ENCODE measurements at places on chromosomes 3 and 15. TPM values are rescaled to one million over a fixed set of nuclear protein-coding genes. Genes with fewer than 3 reads are reported as not detected.

- DNase-seq, result no peak
Observed at GRCh38 chr15:76954744-76955143, 23.2 kb downstream of the RCN2 start.

- DNase-seq, result no peak
Observed at GRCh38 chr3:143222981-143223380, 103.4 kb downstream of the CHST2 start.

DNA sequence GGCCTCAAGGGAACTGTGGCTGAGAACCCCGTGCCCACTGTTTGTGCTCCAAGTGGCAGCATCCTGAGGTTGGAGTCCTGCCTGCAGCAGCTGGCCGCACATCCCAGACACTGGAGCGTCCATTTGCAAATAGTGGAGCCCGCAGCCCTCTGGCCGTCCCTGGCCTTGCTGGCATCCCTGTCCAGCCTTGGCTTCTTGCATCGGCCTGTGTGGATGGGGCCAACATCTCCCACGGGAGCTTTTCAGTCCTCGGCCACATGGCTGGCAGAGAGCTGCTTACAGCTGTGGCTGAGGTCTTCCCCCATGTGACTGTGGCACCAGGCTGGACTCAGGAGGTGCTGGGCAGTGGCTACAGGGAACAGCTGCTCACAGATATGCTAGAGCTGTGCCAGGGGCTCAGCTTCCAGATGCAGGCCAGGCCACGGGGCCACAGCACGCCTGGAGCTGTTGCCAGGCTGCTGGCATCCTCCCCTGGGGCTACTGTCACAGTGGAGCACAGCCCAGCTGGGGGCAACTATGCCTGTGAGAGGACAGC, 71.2 kb downstream of the FAM43A start:
- DNase-seq, result no peak

GRCh38 chr3:183537295-183537730, 18.2 kb downstream of the KLHL6 start:
- peak; percentile 85 for DNase-seq

DNA sequence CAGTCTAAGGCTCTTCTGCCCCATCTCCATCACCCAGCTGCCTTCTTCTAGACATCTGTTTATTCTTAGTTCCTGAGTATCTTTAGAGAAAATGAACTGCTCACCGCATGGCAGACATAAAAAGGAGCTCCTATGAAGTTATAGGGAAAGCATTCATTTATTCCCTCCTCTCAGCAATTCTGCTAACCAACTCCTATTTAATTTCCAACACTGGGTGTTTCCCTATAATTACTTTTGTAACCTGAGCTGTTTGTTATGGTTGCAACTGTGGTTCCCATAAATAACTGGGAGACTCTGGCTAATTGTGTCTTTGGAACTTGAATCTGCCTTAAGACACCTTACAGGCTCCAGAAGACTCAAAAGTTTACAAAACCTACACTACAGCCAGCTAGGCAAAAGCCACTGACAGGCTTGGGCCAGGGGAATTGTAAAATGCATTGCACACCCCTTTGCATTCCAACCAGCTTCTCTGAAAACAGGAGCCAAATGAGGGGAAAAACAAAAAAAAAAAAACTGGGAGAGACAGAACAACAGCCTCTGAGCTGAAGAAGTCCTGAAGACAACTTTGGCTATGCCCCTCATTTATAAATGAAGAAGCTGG, 231.5 kb upstream of the FEZF2 start:
- DNase-seq, result no peak

DNA sequence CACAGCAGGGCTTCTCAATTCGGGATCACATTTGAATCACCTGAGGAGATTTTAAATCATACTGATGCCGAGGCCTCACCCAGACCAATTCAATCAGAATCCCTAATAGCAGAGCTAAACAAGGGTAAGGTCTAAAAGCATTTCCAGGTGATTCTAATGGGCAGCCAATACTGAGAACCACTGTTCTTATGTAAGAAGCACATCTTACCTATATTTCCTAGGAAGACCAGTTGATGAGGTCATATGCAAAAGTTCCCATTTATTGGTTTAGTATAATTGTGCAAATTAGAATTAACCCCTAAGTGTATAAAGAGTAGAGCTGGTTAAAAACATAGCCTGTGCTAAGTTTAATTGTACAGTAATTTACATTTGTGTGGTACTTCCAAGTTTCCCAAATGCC, 2.1 kb downstream of the TIGIT start:
- DNase-seq, result no peak

SENP8 gene
- total RNA-seq, result 2.3 TPM

DNA sequence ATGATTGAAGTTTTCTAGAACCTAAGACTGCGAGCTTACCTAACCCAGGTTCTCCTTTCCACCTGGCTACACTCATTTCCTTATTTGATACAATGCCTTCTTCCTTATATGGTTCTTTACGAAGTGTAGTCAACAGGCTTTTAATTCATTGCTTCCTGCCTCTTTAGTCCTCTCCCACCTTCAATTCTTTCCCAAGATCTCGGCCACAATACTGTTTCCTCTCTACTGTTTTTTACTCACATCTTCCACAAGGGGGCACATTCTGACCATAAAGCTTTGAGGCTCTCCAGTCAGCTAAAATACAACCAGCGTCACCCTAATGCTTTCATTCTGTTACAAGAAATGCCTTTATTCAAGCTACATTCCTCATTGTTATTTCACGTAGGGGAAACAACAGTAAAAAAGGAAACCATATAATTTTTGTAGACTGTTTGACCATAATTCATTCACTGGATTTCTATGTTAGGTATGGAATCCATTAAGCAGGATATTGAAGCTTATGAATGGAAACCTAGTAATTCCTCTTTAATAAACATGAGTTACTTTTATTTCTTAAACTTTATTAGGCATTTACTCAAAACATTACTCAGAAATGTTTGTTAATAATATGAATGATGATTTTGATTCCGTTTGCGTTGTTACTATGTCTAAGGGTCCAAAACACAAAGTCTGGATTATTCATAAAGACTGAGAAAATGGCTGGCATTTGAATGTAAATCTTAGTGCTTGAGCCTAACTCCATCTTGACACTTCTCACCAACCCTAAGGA, 29.5 kb upstream of the VEPH1 start:
- no peak for DNase-seq

ARNT2 gene
- 10.1 TPM for total RNA-seq

- no peak for DNase-seq
Observed at GRCh38 chr3:114645392-114645791, 351.6 kb downstream of the TIGIT start.

EFCAB12 gene
- 0.14 TPM for total RNA-seq

MGA gene
- 33.5 TPM for total RNA-seq

DNA sequence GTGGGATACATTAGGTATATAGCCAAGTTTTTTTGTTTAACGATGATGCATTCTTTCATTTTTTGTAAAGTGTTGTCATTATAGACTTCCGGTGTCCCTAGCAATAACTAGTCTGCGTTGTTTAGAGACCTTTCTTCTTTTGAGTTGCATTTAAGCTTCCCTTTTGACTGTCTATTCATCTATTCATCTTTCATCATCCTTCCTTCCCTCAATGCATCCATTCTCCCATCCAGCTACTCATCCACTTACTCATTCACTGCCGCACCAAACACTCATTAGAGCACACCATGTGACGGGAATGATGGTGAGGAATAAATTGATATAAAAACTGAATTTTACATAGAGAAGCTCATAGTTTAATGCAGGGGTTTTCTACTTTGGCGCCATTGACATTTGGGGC, 32.9 kb downstream of the OR4F15 start:
- no peak for DNase-seq

DNA sequence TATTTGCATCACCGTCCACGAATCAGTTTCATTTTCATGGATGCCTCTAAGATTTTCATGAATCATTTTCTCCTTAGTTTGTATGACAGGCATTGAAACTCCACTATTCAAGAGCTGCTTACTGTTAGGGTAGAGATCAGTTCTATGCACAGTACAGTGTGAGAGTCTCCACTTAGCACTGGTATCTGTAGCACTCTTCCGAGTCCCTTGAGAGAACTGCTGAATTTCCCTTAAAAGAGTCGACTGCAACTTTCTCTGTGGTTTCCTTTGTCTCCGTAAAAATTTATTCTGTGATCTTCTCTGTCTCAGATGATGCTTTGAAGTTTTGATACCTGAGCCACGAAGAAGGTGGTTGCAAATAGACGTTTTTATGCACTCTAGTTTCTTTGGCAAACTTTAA, 14.8 kb downstream of the GTPBP8 start:
- no peak for DNase-seq

DNA sequence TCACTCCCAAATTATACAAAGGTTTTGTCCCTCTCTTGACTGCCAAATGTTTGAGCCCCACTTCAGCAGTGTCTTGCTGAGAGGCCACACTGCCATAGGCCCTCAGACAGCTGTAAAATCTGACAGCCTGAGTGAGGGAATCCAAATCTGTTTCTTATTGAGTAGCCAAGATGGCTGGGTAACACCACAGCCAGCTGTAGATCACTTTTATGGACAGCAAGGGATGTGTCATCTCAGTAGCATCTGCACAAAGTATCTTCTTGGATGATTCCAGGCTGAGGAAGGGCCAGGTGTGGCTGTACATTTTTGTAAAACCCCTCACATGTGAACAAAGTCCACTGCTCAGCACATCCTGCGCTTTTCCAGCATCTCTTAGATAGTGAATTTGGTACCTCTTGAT, 237.0 kb upstream of the LRTM1 start:
- no peak for DNase-seq

- no peak for DNase-seq
Observed at GRCh38 chr3:78402720-78403119, 1362.8 kb downstream of the ROBO2 start.

CCR4 gene
- total RNA-seq, result 0.33 TPM

GRCh38 chr15:43404130-43404529, 33.2 kb downstream of the TUBGCP4 start:
- DNase-seq, result no peak

MYL3 gene
- total RNA-seq, result 3.2 TPM

DNA sequence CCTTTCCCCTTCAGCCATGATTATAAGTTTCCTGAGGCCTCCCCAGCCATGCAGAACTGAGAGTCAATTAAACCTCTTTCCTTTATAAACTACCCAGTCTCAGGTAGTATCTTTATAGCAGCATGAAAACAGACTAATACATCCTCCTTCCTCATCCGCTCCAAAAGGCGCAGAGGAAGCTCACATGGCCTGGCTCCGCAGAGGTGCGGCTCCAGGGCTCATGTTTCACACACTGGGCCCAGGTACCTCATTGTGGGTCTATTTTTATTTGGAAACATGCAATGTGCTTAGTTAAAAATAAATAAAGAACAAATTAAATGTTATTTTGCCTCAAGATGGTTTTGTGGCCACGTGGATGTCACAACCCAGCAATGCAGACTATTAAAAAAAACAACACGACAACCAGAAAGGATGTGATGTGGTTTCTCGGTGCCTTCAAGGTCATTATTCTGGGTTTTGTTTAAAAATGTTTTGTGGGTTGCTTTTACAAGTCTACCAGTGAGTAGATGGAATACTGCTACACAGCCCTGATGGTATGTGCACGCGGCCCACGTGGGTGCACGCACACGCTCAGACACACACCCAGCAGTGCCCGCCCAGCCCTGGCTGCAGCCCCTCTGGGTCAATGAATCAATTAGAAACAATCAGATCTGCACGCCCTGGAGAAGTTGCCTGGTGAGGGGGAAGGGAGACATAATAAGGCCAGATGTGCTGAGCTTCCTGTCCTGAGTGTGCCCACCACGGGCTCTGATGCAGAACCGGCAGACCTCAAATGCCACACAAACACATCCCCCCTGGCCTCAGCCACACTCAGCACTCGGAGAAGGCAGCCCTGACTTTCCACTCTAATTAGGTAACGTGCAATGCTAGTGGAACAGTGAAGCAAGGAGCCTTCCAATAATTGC, 140.1 kb downstream of the ADAMTS17 start:
- peak; percentile 58 for DNase-seq

ADCY5 gene
- 42.6 TPM for total RNA-seq

IL1RAP gene
- total RNA-seq, result 17.2 TPM

MESP2 gene
- 0.32 TPM for total RNA-seq

- no peak for DNase-seq
Observed at GRCh38 chr15:57859130-57859685, 152.7 kb downstream of the POLR2M start.

DNA sequence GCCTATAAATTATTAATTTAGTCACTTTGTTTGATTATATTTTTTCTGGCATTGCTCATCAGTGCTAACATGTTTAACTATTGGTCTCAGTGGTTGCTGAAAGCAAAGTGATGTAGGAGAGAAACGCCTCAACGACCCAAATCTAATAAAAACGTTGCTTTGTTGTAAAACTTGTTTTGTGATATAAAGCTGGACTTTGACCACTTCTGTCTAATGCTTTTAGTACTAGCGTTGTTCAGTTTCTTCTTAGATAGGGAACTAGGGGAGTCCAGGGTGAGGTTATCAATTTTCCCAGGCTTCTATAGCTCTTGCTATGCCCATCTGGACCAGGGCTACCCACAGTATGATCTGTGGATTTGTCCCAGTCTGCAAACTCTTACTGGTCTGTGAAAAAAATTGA, 80.6 kb upstream of the TBC1D5 start:
- no peak for DNase-seq

DNA sequence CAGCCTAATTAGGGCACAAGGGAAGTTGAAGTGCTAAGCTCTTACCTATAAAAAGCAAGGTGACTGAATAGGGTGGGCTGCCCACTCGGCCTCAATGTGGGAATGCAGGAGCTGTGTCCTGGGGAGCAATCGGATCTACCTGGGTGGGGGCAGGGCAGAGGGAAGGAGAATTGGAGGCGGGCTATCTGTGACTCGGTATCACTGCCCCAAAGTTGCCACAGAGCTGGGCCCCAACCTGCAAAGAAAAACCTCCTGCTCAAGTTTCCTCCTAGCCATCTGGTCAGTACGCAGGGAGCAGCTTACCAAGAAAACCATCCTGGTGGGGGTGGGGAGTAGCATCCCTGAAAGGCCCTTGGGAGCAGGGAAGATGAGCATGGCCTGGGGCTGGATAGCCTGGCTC, 10.7 kb downstream of the CIB2 start:
- no peak for DNase-seq

GRCh38 chr3:197749315-197749600, 425 bp upstream of the FYTTD1 start:
- peak; percentile 85 for DNase-seq

DNA sequence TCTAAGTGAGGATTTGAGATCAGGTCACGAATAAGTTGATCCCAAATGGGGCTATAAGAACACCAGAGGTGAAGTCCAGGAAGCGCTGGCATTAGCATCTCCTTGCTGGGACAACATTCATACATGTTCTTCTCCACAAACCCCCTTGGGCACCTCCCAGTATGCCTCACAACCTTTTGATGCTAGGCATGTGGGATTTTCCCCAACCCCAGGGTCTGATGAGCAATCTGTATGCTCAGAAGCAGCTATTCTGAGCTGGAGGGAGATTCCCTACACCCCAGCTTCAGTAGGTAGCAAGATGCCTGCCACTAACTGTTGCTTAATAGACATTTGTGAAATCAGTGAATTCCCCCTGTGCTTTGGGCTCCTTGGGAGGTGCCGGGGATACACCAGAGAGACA, 32.2 kb downstream of the SLC6A11 start:
- no peak for DNase-seq

DNA sequence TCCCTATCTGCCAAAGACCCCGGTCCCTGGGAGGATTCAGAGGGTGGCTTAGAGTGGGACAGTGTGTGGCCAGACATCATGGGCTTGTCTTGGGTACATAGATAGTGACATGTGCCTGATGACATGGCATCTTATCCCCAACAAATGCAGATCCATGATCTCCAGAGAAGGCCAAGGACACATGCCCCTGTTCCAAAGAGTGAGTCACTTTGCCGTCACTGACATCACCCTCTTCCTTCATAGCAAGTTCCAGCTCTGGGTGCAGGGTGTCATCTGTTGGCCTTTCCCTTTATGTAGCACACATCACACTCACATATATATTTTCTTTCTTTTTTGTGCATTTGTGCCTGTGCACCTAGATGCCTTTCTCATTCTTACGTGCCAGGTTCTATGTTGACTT, 350.5 kb downstream of the LRTM1 start:
- no peak for DNase-seq
